ENCODE measurements at places on chromosomes 7 and 10.

DNA sequence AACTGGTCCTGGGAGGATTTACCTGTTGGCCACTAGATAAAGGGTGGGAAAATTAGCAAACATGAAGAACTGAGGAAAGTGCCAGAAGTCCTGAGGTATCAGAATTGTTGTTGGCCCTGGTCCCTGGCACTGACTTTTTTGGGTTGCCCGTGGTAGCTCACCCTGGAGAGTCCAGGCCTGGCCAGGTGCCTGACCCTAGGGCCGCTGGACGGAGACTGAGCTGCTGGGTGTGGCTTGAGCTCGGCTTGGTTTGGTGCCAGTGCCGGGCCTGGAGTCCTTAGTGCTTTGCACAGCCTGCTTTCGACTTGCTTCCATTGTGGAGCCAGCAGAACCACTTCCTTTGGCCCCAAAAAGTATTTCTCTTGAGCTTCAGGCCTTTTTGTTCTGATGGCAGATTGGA, 12.9 kb downstream of the MDH2 start:
- no peak for DNase-seq

DNA sequence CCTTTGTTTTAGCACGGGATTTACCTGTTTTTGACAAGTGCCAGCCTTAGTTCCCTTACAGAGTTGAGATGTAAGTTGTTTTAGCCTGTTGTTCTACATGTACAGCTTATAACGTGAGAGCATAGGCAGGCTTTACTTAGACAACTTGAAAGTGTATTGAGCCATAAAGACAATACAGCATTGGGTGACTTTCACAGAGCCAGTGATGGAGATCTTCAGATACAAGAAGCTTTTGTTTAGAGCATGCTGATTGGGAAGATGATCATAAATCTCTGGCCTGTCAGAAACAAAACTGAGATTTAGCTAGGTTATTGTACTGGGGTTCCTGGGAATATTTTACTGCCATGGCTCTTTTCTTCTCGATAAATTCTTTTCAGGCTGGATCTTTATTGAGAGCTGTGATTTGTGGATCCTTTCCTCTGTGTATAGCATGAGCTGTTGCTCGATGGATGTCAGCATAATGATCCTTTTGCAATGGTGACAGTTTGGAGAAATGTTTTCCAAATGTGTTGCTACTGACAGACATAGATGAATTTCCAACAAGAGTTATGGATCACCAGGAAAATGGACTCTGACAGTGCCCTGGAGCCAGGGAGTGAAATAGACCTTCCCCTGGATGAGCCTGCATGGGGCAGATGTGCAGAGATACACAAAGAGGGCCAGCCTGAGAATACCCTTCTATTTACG, 30.2 kb downstream of the LHFPL3 start:
- DNase-seq, result no peak

DNA sequence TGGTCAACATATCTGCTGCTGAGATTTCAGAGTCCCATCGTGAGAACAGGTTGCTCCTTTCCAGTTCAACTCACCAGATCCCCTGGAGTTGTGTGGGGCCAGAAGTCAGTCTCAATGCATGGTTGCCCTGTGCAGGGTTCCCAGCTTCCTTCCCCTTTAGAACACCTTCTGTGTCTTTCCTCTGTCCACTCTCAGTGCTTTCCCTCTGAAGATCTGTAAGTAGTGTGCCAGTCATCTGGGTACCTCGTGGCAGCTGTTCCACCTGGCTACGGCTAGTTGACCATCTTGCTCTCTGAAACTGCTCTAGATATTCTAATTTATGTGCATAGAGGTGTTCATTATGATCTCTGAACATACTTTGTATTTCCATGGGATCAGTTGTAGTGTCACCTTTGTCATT, 36.1 kb upstream of the PRSS37 start:
- DNase-seq, result no peak

- no peak for DNase-seq
These were observed 21.2 kb downstream of the DMTF1 start for GRCh38 chr7:87173471-87173870.

DNA sequence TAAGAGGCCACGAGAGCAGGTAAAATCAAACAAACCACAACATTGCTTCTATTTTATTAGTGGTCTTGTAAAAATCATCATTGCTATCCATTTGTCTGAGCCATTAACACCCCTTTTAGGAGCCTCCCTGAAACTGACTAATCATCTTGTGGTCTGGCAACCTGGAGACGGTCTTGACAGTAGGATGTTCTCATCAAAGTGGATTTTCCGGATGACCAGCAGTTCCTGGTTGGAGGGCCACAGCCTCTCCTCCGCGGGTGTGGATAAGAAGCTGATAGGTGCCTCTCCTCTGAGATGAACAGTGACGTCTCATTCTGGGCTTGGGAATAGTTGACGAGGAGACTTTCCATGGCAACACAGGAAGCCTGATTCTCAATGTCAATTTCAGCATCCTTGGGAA, 490.7 kb downstream of the TYW1 start:
- DNase-seq, result no peak

- no peak for DNase-seq
These were observed 435.8 kb upstream of the AKR1E2 start for GRCh38 chr10:4390219-4390618.

- no peak for DNase-seq
These were observed 84.3 kb downstream of the WDFY4 start for GRCh38 chr10:48768926-48769325.

- no peak for DNase-seq
These were observed 103.7 kb downstream of the RNF216 start for GRCh38 chr7:5677538-5678294.

GRCh38 chr7:52842202-52842900, 193.1 kb upstream of the POM121L12 start:
- DNase-seq, result no peak

- DNase-seq, result no peak
These were observed 1.1 kb upstream of the LBX1 start for GRCh38 chr10:101230183-101230917.

DNA sequence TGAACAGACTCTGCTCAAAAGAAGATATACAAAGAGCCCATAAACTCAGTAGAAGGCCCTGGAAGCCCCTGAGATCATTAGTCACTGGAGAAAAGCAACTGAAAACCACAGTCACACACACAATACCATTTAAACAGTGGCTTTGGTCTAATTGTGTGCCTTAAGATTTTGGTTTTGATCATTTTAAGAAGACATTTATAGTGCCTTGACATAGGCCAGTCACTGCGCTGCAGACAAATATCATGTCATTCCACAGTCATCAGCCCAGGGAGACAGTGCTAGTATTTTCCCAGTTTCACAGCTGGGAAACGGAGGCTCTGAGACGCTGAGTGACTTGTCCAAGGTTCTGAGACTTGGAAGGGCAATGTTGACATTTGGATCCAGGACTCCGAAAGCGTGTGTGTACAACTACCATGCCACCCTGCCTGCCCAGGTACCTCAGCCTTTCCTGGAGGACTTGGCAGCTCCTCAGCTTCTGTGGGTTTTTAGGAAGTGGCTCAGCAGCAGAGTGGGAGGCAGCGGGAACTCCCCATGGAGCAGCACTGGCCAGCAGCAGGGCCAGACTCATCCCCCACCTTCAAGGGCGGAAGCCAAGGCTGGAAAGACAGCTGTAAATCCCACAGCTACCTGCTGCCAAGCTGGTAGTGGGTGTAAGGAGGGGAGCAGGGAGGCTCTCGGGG, 173.9 kb downstream of the WDR11 start:
- no peak for DNase-seq

DNA sequence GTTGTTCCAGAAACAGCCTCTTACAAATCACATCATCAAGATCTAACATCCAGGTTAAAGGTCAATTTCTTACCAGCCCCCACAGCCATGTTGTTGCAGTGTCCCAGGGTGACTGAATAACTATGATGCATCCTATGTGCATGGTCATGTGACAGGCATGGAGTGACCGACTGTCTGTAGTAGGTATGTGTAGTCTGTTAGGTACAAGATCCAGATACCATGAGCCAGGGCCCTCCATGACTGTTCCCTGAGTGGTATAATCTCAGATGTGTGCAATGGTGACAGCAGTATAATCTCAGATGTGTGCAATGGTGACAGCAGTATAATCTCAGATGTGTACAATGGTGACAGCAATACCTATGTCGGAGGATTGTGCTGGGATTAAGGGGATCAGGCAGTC, 8.8 kb downstream of the CDHR3 start:
- DNase-seq, result no peak

DNA sequence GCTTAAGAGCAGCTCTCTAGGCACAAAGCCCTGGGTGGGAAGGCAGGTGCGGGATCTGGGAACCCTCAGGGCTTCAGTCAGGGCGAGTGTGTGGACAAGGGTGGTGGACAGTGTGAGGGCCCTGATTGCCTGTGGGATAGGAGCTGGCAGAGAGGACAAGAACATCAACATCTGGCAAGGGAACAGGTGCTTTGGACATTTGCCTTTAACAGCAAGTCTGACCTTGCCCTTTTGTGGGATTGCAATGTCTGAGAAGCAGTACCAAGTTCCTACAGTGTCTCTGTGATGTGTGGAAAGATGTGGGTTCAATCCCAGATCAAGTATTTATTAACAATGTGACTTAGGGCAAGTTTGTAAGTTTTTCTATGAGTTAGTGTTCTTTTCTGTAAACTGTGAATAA, 46.7 kb downstream of the TFAM start:
- no peak for DNase-seq

DNA sequence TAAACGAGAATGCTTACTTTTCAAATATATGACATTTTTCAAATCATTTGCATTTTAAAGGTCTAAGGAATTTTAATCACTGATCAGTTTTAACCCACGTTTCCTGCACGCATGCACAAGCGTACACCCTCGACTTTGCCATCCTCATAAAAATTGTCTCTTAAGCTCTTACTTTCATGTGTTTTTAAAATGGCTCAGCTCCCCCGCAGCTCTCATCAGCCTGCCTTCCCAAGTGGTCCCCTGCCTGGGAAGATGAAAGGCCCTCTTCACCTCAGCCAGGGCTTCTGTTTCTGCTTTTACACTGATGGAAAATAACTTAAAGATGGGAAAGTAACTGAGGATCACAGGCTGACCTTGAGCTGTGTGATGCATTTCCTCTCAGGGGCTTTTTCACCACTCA, 131.6 kb upstream of the LSM8 start:
- no peak for DNase-seq

- no peak for DNase-seq
These were observed 266.4 kb upstream of the FZD8 start for GRCh38 chr10:35908451-35908850.

- DNase-seq, result no peak
These were observed 46.9 kb downstream of the PRPF18 start for GRCh38 chr10:13633689-13634088.

DNA sequence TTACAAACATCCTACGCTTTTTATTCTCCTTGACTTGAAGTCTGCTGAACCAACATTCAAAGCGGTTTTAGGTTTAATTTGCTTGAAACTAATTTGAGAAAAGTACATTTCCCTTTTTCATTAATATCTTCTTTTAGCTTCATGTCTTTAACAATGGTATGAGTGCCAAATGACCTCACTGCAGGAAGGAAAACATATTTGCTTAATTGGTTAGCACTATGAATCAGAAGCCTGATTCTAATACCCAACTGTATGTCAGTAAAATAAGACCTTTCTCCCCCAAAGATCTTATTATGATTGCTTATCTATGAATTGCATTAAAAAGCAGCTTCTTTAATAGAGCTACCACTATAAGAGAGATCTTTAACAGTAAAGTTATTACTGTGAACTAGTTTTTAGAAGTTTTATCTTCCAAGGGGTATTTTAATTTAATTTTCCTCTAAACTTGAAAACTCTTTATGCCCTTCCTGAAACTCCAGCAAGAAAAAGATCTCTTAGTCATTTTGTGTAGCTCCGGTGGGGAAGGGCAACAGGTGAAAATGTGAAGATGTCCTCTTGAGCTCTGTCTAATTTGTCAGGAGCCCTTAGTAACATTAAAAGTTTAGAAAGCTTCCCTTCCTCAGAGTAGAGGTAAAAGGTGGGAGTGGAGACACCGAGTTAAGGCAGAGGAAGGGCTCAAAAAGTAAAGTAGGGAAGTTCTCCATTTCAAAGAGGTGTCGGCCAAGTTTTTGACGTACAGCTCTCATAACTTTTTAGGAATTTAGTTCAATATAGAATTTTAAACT, 6.1 kb downstream of the COL1A2 start:
- no peak for DNase-seq

DNA sequence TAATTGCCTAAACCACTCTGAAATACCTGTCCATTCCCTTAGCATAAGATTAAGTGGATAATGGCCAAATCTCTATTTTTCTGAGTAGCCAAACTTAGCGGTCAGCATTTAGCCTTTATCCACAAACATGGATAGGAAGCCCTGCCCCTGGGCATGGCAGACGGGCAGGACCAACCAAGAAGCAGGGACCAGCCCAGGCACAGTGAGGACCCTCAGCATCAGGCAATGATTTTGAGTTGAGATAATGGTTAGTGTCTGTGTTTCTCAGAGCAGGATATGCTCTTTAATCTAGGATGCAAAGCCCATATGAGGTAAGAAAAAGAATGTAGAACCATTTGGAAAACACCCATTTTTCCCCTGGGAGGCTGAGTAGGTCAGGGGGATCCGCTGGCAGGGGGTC, 131.7 kb downstream of the DPP6 start:
- no peak for DNase-seq

DNA sequence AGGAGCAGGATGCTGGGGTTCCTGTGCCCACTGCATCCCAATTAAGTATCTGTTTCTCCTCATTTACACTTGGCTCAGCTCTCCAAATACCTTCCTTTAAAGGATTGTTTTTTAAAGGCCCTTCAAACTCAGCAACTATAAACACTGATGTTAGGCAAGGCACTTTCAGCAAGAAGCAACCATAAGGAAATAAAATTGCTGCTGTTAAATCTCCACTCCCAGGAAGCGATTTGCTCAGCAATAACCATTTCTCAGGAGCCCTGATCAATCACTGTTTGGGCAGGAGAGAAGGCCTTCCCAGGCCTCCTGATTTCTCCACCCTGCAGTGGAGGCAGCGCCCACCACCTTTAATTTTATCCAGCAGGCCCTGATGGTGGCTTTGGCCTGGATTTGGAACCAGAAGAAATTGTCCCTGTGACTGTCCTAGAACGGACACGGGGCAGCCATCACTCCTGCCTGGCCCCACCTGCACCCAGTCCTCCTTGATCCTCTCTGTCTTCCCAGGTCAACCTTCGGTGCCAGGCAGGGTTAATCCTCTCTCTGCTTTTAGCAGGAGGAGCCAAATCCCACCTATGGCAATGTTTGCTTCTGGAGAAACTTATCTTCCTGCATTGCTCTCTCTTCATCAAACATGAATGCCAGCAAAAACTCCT, 199.8 kb downstream of the PLXNA4 start:
- no peak for DNase-seq

DNA sequence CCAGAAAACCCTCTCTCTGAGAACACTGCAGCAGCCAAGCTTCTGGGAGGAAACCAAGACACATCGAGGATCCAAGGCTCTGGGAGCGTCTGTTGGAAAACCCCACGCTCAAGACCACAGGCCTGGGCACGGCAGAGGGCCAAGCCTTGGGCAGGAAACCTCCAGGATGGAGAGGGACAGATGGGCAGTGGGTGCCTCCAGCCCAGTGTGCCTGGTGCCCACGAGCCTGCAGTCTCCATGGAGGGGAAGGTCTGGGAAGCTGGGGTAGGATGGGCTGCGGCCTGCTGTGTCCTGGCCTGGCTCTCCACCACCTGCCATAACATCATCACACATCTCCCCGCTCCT, 96.1 kb downstream of the FAM53B start:
- no peak for DNase-seq

GRCh38 chr10:73859784-73860491, 14.4 kb downstream of the CAMK2G start:
- no peak for DNase-seq

Data from activated naive CD4-positive, alpha-beta T cell (primary cell).